ENCODE measurements at places on chromosomes 16 and 17. TPM values are rescaled to one million over a fixed set of nuclear protein-coding genes. Genes with fewer than 3 reads are reported as not detected.

Gene XAF1
- 116 TPM for total RNA-seq

GRCh38 chr17:12953156-12953555 is 64.7 kb downstream of the ELAC2 start:
- DNase-seq: no peak

GRCh38 chr17:28166478-28166877 is 124.0 kb downstream of the NLK start:
- DNase-seq: no peak

- no peak for DNase-seq
These were observed 137.3 kb upstream of the CIBAR2 start for GRCh38 chr16:85249418-85250146.

DNA sequence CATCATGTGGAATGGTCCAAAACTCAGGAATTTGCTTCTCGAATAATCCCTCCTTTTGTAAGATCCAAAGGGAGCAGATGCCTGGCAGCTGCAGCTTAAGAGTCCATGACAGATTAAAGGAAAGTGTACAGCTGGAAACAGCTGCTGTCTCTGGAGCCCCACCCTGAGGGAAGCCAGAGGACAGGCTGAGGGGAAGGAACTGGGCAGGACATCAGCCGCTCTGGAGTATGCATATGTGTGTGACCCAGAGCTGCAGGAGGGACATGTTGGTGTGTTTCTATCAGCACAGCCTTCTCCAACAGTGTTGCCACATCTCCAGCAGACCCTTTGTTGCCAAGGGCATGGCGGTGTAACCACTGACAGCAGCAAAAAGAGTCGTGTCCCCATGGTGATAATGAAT is 46.2 kb downstream of the CYB561 start:
- DNase-seq: no peak

GRCh38 chr17:332558-333322 is 19.9 kb downstream of the RPH3AL start:
- no peak for DNase-seq

GRCh38 chr16:70703041-70703834 is 17.4 kb upstream of the MTSS2 start:
- no peak for DNase-seq

DNA sequence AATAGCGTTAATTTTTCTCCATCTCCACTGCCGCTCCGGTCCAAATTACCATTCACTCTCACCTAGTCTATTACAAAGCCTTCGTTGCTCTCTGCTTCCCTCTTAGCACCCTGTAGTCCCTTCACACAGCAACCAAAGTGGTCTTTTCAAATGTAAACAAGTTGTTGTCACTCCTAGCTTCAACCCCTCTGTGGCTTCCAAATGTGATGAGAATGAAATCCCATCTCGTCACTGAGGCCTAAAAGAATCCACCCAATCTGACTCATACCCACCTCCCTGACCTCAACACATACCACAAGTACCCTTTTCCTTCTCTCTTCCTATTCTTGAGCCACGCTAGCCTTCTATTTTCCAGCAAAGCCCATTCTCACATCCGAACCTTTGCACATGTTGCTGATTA is 2.2 kb upstream of the PELP1 start:
- no peak for DNase-seq

DNA sequence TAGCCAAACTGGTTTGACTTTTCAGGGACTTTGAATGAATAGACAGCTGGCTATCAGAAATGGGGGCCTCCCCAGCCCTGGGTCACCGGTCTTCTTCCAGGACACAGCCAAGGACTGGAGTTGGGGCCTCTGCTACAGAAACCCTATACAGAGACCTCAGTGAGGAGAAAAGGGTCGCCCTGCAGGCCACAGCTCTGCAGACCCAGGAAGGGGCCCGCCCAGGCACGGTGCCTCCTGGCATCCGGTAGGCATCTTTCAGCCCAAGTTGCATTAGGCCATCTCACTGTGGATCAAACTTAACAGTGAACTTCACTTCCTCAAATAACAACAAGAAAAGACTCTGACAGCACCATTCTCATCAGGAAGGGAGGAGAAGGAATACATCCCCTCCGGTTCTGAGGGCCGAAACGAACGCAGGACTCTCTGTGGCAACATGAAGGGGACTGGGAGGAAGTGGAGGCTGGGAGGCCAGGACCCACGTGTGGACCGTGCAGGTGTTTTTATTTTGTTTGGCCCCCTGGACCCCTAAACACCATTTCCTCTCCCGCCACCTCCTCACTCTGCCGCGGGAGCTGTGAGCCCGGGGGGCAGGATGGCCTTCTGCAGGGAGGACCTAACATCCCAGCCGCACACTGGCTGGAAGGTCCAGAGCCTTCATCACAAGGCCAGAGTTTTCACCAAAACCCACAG is 7.2 kb downstream of the SLC38A10 start:
- no peak for DNase-seq

GRCh38 chr17:74872313-74873036 is at the start of gene FDXR:
Gene FDXR (minus strand): TSS chr17:74872994. CDS start chr17:74872944, 50 bp downstream.
- no peak for DNase-seq

Gene TXNDC11
- total RNA-seq: 50.2 TPM

Gene TAF15
- 246 TPM for total RNA-seq

- DNase-seq: no peak
These were observed 23.8 kb downstream of the EPN2 start for GRCh38 chr17:19260958-19261357.

DNA sequence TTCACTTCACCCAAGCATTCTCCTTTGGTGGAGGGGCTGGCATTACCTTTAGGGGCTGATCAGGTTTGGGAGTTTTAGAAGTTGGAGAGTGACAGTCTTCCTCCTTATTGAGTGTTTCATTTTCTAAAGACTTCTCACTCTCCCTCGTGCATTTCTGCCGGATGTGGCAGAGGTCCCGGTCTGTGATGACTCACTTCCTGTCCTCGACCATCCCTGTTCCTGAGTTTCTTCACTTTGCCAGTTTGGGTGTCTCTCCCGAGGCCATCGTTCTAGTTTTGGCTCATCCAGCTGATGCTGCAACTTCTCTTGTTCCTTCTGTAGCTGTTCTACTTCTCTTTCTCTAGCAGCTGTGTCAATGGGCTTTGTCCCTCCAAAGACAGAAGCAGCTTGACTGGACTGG is 104.3 kb downstream of the PHKB start:
- no peak for DNase-seq

Gene GSDMA
- not detected for total RNA-seq

DNA sequence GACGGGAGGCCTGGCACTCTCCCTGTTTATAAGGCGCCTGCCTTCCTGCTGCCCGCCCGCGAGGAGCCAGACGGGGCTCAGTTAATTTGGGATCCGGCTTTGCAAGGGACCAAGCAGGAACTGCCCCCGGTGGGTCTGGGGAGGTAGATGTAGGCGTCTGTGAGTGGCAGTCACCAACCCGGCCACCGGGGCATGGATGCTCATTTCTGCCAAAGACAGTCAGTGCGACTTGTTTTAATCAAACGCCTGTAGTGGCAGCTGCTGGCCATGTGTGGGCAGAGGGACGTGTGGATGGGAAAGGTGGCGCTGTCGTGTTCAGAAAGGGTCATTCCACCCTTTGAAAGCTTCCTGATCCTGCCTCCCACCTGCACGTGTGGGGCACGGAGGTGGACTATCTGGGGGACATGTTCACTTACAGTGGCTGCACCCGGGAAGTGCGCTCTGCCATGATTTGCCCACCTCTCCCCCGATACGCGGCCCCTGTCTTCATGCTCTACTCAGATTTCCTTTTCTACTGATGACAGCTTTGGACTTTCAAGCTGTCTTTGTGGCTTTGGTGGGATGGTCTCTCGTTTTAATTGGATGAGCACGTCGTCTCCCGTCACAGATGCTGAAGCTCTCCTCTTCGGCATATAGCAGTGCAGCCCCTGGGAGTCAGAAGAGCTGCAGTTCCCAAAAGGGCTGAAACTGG is 60.3 kb upstream of the CIBAR2 start:
- DNase-seq: no peak

DNA sequence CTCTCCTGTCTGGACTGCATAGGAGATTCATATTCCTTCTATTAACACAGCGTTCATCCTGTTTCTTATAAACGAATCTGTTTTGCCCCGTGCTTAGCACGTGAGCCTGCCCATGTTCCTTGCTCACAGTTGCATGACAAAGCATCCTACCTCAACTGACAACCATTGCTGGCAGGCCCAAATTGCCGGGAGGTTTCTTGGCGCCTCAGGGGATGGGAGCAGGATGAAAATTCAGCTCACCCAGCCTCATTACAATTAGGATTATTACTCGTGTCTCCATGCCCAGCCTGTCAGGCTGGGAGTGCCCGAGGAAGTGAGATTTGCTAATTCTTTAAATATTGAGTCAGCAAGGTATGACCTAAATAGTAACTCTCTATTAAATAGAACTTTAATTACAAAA is 36.7 kb upstream of the HELZ start:
- DNase-seq: no peak

Gene HASPIN
- 3.1 TPM for total RNA-seq

Gene TEKT5
- total RNA-seq: 0.42 TPM

Gene KRT27
- total RNA-seq: not detected

- no peak for DNase-seq
These were observed 11.4 kb downstream of the TBX21 start for GRCh38 chr17:47744168-47745036.

Gene CD300H
- total RNA-seq: not detected

GRCh38 chr17:4533523-4534504 is 21.4 kb downstream of the MYBBP1A start:
- no peak for DNase-seq

GRCh38 chr17:73292031-73292531 is 19.7 kb downstream of the CDC42EP4 start:
- no peak for DNase-seq

Gene PRR15L
- total RNA-seq: not detected

- no peak for DNase-seq
These were observed 85.1 kb downstream of the WWOX start for GRCh38 chr16:78184238-78185183.

- DNase-seq: no peak
These were observed 121.4 kb upstream of the WSCD1 start for GRCh38 chr17:5948811-5949210.

Data from B cell (primary cell).